CD14-positive monocyte (primary cell): ENCODE measurements at places on chromosomes 12 and 14. TPM values are rescaled to one million over a fixed set of nuclear protein-coding genes. Genes with fewer than 3 reads are reported as not detected.

- no peak for DNase-seq
Observed at GRCh38 chr12:23197266-23197665, 572.3 kb downstream of the ETNK1 start.

DNA sequence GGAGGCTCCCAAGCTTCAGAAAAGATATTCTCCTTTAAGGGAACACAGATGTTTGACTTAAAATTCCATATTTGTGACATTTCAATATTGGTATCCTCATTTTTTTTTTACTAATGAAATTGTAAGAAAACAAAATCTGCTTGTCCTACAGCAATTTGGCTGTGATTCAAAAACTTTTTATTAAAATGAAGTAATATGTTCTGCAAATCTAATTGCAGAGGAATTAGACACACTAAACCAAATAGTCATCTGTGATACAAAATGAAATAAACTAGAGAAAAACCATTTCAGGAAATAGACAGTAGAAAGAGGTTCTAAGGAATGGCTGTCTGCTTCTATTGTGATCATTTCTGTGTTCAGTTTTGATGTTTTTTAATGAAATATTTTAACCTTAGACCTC is 50.1 kb upstream of the HIF1A start:
- no peak for DNase-seq

Gene DCD
- polyA plus RNA-seq, result not detected in 2 replicates

DNA sequence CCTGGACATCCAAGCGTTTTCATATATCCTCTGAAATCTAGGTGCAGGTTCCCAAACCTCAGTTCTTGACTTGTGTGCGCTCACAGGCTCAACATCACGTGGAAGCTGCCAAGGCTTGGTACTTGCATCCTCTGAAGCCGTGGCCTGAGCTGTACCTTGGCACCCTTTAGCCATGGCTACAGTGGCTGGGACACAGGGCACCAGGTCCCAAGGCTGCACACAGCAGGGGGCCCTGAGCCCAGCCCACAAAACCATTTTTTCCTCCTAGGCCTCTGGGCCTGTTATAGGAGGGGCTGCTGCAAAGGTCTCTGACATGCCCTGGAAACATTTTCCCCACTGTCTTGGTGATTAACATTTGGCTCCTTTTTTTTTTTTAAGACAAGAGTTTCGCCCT is 11.6 kb upstream of the FAM177A1 start:
- DNase-seq, result no peak
